ENCODE measurements at places on chromosomes 12 and 14. TPM values are rescaled to one million over a fixed set of nuclear protein-coding genes. Genes with fewer than 3 reads are reported as not detected.

DNA sequence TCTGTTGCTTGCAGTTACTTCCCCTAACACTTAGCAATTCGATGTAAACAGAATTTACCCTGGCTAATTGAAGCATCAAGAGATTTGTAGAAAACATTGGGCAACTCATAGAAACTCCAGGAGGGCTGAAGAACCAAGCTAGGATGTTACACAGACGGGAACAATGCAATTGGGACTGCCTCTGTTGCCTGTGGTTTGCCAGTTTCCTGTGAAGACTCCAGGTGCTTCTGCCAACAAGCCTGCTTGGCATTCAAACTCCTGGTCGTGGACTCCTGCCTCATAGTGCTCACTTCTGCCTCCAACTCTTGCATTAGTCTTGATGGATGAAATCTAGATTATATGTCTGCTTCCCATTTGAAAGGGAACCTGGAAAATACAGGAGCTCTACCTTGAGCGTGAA, 246.0 kb downstream of the BMP4 start:
- DNase-seq = no peak

DNA sequence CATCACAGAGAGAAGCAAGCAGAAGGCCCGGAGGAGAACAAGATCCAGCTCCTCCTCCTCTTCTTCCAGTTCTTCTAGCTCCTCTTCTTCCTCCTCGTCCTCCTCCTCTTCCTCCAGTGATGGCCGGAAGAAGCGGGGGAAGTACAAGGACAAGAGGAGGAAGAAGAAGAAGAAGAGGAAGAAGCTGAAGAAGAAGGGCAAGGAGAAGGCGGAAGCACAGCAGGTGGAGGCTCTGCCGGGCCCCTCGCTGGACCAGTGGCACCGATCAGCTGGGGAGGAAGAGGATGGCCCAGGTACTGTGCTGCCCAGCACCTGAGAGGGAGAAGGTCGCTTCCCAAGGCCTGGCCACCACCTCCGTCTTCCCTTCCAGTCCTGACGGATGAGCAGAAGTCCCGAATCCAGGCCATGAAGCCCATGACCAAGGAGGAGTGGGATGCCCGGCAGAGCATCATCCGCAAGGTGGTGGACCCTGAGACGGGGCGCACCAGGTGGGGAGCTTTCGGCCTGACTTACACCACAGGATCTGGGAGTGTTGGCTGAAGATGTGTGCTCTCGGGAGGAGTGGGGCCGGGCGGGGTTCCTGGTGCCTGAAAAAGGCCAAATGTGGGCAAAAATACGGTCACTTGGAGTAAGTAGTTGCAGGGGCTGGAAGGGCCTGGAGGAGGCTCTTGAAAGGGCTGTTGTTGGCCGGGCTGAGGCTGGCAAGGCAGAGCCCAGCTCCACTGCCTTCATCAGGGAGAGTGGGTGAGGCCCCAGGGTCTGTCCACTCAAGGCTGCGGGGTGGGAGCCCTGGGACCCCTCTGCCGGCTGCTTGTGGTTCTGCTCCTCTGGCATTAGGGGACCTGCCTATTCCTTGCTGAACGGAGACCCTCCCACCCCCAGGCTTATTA, 1.4 kb downstream of the ARL6IP4 start:
- DNase-seq = no peak

Gene KLRC2
- total RNA-seq = not detected

- no peak for DNase-seq
Measured at GRCh38 chr12:108915632-108916133, 35.8 kb downstream of the DAO start.

- no peak for DNase-seq
Measured at GRCh38 chr14:101111620-101112290, 208.2 kb upstream of the RTL1 start.

All from progenitor cell of endocrine pancreas (in vitro differentiated cells).